ENCODE measurements at places on chromosomes 5 and 9.

DNA sequence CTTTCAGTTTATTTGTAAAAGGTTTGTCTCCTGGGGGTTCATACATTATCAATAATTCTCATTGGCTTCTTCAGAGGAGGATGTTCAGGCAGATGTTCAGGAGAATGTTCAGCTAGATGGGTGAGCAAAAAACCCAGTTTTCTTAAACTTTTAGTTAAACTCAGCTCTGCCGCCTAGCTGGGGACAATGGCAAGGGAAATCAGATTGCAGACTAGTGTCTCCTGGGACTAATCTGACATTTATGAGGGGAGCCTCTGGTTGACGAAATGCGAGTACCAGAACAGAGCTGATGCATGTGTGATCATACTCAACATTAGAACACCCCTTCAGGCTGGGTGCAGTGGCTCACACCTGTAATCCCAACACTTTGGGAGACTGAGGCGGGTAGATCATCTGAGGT is 314.4 kb downstream of the ARL15 start:
- DNase-seq, result no peak

- peak; percentile 81 for DNase-seq
Observed at GRCh38 chr5:171893290-171893886, 107.8 kb downstream of the SMIM23 start.

GRCh38 chr5:11540112-11540511 is 364.1 kb downstream of the CTNND2 start:
- no peak for DNase-seq

- no peak for DNase-seq
Observed at GRCh38 chr9:106467113-106467864, 395.7 kb upstream of the ZNF462 start.

GRCh38 chr9:69045821-69046220 is 10.3 kb downstream of the FXN start:
- DNase-seq, result no peak

- no peak for DNase-seq
Observed at GRCh38 chr5:76524868-76525267, 98.3 kb downstream of the F2RL2 start.

DNA sequence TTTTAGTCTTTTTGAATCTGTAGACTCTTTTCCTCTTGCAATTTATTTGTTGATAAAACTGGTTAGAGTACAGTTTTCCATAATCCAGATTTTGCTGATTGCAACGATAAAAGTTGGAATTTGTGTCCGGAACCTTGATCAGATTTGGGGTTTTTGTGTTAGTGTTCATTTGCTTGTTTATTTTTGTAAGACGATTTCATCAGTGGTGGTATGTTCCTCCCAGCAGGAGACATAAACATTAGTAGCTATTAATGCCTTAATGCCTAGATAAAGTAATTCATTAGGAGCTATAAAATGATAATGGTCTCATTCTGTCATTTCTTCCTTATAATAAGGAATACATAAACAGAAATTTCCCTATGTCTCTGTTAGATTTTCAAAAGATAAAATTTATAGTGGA is 21.3 kb downstream of the RPS6 start:
- DNase-seq, result no peak

- no peak for DNase-seq
Observed at GRCh38 chr5:142974409-142974808, 204.2 kb downstream of the ARHGAP26 start.

- no peak for DNase-seq
Observed at GRCh38 chr5:160619381-160619780, 197.7 kb downstream of the PTTG1 start.

- DNase-seq, result no peak
Observed at GRCh38 chr5:179801304-179802206, 5.1 kb downstream of the MGAT4B start.

DNA sequence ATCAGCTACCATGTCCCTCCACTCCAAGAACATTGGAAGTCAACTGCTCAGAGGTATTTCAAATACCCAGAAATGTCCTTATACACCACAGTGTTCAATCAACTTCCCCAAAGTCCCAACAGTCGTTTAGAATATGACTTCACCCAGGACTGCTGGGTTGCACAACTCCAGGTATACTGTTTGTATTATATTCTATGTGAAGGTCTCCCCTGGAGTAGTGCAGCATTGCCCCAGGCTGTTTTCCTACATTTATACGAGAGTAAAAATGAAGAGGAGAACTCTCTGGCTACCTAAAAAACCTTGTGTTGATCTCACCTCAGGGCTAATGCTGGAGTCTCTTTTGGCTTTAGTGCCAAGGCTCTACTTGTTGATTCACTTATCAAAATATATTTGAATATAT is 183.6 kb upstream of the MAP3K1 start:
- DNase-seq, result no peak

GRCh38 chr5:32143617-32144377 is 30.3 kb downstream of the GOLPH3 start:
- no peak for DNase-seq

GRCh38 chr5:158326256-158326655 is 467.3 kb upstream of the CLINT1 start:
- DNase-seq, result no peak

DNA sequence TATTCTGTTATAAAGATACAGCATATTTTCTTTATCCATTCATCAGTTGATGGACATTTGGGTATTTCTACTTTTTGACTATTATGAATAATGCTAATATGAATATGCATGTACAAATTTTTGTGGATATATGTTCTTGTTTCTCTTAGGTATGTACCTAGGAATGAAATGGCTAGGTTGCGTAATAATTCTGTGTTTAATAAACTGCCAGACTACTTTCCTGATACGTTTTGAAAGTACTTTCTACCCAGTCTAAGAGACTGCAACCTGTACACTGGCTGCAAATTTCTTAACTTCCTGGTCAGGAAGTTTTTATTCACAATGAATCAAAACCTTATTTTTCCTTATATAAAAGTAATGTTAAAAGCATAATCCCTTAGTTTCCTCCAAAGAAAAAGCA is 93.9 kb upstream of the STARD4 start:
- no peak for DNase-seq
